ENCODE measurements at places on chromosomes 3 and 15.

DNA sequence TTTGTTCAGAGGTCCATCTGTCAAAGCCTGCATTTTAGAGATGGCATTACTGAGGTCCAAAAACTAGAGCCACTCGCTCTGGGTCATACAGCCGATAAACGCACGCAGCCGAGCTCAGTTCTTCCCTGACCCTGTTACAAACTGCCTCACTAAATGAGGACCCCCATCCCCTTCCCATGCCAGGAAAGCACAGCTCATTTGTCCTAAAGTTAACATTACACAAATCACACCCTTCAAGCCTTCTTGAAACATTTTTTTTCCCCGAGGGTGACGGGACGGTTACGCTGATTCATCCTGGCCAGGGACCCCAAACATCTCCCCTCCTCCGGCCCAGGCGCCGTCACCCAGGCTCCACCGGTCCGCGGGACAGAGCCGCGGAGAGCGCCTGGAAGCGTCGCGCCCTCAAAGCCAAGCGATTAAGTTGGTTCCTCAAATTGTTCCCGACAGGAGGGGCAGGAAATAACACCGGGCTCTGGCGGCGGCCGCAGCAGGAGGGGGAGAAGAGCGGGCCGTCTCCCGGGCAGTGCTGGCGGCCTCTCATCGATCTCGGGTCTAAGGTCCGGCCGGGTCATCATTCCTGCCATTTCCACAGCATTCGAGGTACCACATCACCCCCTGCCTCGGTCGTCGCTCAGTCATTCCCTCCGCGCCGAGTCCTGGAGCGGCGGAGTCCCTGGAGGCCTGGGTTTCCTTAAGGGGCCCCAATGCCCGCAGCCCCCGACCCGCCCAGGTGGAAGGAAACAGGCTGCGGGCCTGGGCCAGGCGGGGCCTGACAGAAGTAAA lies 619 bp upstream of the CMTM8 start:
- peak; percentile 22 for DNase-seq

DNA sequence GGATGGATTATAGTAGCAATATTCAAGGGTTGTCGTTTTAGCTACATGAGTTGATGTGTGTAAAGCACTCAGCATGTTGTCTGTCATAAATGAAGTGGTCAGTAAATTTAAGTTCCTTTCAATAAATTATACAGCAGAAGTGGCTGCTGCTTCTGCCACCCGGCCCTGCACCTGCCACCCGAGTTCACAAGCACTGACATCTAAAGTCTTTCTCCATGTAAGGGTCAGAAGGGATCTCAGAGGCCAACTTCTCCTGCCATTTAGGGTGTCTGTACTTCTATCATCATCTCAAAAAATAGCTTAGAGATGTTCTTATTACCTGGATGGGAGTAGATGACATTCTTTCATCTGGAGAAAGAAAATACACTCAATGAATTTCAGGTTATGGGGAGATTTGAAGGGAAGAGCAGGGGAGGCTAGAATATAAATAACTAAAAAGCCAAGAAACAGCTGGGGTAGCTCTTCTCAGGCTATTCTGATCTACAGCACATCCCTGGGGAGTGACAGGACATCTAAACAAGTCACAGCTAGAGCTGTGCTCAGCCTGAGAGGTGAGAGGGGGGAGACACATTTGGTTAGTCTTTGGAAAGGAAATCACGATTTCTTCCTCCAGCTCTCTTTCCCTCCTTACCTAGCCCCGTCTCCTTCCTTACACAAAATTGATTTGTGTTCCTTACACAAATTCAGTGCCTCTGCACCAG lies 8.0 kb downstream of the GCSAM start:
- DNase-seq: no peak

DNA sequence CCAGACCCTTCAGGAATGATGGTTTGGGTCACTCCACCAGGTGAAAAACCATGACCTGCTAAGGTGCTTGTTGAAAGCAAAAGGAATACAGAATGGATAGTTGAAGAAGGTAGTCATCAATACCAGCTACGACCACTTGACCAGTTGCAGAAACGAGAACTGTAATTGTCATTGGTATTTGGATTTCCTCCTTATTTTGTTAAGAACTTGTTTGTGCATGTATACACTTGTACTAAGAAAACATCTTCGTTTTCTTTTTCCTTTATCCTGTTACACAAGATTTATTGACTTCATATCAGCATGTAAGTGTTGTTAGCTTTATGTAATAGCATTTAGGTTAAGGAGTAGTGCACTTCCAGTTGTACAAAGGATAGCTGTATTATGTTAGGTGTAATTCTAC lies 261.8 kb downstream of the MCTP2 start:
- no peak for DNase-seq

- peak; percentile 55 for DNase-seq
Measured at GRCh38 chr3:129305592-129306091, 27.0 kb downstream of the HMCES start.

- DNase-seq: peak; percentile 72
Measured at GRCh38 chr3:50272911-50273688, 4.2 kb downstream of the SEMA3B start.

DNA sequence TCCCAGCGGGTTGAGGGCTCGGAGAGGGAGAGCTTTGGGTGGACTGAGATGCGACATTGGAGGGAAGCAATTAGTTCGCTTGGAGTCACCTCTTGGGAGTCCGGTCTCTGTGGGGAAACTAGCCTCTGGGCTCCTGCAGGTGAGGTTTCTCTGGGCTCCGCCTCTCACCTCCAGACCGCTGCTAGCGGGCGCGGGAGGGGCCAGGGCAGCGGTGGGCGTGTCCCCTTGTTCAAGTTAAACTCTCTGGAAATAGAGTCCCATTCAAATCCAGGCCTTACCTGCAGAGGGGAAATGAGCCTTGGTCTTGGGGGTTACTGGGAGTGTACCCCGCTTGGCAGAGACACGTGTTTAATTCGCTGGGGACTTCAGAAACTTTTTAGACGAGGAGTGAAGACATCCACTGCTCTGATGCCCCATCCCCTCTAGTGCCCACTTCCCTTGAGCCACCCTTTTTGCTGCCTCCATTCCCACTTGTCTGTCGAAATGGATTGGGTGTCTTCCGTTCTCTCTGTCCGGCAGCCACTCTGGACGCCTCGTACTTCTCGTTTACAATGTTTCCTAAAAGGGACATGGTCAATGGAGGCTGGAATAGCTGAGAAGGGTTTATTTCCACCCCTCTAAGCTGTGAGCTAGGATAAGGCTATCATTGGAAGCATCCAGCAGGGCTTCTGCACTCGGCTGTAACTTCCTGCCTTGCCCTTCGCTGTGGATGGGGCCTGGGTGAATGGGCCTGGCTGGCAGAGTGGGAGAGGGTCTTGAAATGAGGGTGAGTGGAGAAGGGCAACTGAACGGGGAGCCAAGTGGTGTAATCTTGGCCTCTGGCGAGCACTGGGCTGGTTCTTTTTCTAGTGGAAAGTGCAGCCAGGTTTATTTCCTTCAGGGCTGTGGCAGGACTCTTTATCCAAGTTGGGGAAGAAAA lies 1.1 kb downstream of the MITF start:
- peak; percentile 14 for DNase-seq

DNA sequence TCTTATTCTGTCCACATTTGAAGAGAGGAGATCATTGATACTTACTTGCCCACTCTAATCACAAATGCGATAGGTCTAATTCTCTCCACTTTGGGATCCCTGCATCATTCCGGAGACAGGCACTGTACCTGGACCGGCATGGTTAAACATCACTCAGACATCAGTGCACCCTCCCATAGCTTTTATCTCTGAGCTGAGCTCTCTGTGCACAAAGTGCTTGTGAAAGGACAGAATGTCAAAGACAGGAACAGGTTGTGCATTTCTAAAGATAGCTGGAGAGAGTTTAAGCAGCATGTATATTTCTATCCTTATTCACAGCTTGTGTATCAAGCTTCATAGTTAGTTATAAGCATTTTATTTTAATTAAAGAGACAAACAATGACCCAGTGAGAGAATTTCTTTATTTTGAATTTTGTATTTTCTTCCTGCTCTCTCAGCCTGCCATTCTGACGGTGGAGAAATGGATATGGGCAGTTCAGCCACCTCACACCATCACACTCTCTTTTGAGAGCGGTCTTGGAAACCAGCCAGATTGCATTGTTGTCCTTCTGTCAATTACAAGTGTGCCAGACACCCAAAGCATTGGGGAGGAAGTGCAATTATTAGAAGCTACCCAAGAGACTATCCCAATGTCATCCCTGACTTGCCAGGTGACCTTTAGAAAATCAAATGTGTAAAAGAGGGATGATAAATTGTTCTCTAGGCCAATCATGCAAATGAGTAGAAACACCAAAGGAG lies 65.2 kb upstream of the CHL1 start:
- peak; percentile 84 for DNase-seq

DNA sequence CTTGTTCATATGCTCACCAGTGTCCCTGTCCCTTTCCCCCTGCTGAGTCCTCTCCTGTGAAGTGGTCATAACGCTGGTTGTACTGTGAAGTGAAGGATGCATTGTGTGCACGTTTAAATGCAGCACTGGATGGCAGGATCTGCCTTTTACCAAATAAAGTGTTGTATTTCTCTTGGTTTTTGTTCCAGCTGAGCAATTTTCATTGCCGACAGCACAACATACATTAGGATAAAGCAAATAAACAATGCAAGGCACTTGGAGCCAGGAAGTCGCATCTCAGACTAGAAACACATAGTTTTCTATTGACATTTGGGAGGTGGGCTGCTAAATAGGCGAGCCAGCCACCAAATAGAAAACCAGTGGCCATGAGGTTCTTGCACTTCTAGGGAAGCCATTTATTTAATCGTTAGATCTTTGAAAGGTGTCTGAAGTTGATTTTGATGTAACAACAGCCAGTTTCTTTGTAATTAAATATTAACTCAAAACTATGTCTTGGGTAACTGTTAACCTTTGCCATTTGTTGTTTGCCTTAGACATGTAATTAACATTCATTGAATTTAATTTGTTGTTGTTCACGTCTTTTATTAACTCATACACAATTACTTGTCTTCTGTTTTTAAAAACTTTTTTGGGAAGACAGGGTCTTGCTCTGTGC lies 185.3 kb downstream of the FNDC3B start:
- DNase-seq: peak; percentile 87

DNA sequence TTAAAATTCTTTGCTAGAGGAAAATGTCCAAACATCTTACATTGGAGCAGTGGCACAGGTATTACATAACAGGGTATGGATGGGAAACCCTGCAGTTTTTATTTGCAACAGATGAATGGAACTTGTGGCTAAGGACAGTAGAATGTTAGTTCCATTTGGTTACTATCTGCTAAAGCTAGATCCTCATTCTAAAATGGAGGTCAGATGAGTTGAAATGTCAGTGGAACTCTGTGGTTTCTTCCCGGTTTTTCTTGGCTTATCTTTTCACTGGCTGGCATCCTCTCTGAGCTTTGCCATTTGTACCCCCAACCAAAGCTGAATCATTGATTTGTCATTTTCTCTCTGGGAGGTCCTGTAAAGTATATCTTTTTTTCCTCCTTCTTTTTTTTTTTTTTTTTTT lies 68.9 kb downstream of the ARMC8 start:
- no peak for DNase-seq

DNA sequence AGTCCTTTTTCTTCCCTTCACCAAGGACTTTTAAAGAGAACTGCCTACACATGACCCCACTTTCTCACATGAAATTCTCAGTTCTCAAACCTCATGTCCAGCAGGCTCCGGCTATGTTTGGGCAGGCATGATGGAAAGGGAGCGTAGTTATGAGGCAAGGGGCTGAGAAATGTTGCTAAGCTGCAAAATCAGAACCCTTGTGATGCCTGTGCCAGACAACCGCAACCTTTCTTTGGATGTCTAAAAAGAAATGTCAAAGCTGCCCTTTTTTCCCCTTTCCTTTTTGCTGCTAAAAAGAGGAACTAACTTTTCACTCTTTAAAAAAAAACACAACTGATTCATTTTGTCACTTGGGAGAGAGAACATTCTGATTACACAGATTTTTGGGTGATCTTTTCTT lies 19.2 kb downstream of the GNB4 start:
- DNase-seq: no peak

All from NCI-H748 treated with DMSO at 0.1 percent for 48 hours (cell line).